CD4-positive, alpha-beta memory T cell (primary cell): ENCODE measurements at places on chromosomes 2 and 18. TPM values are rescaled to one million over a fixed set of nuclear protein-coding genes. Genes with fewer than 3 reads are reported as not detected.

The DCDC2C gene
- total RNA-seq: not detected

The TUBA3E gene
- not detected for total RNA-seq

The C2orf80 gene
- total RNA-seq: not detected

The DIPK1C gene
- total RNA-seq: not detected

The ATP6V1C2 gene
- total RNA-seq: not detected

The POTEC gene
- not detected for total RNA-seq

The C2orf66 gene
- total RNA-seq: not detected

The NXPH2 gene
- not detected for total RNA-seq

The OSBPL6 gene
- 0.14 TPM for total RNA-seq

The LYG2 gene
- total RNA-seq: not detected

The UGT1A4 gene
- not detected for total RNA-seq

The DUSP2 gene
- total RNA-seq: 34.6 TPM

The PKDCC gene
- total RNA-seq: not detected

The CDK15 gene
- total RNA-seq: not detected

The C2orf78 gene
- total RNA-seq: not detected

The CD8B2 gene
- not detected for total RNA-seq

The DPY30 gene
- 50.0 TPM for total RNA-seq

The TGFA gene
- total RNA-seq: 4.2 TPM

The CABYR gene
- 2.2 TPM for total RNA-seq

The UGT1A5 gene
- not detected for total RNA-seq

The HMSD gene
- total RNA-seq: 1.8 TPM

The HAAO gene
- not detected for total RNA-seq

The DPP10 gene
- not detected for total RNA-seq

The SKA1 gene
- total RNA-seq: 0.47 TPM

The CFAP53 gene
- total RNA-seq: 1.4 TPM

The PLGLB1 gene
- total RNA-seq: 17.8 TPM

The SERPINB4 gene
- not detected for total RNA-seq

The TBR1 gene
- not detected for total RNA-seq

The ZNF385B gene
- total RNA-seq: not detected

The OTX1 gene
- total RNA-seq: not detected

The FLACC1 gene
- 10.0 TPM for total RNA-seq

The ALPG gene
- total RNA-seq: not detected

The TUBB8B gene
- not detected for total RNA-seq

The DCAF17 gene
- 26.6 TPM for total RNA-seq

The C1GALT1C1L gene
- not detected for total RNA-seq

The MAB21L4 gene
- total RNA-seq: not detected

The RAD51AP2 gene
- total RNA-seq: not detected

The AQP12B gene
- not detected for total RNA-seq

The ACP1 gene
- 90.1 TPM for total RNA-seq

The SELENOI gene
- total RNA-seq: 19.6 TPM

The OSR1 gene
- not detected for total RNA-seq

The TEKT4 gene
- not detected for total RNA-seq

The BCL2 gene
- total RNA-seq: 40.8 TPM

The SPC25 gene
- 0.33 TPM for total RNA-seq

The DYNC2LI1 gene
- total RNA-seq: 3.9 TPM

The TM4SF20 gene
- total RNA-seq: not detected
